ENCODE measurements at places on chromosomes 5 and 9. TPM values are rescaled to one million over a fixed set of nuclear protein-coding genes. Genes with fewer than 3 reads are reported as not detected.

- H3K27ac ChIP-seq: no peak within 1 kb of the TSS
- no peaks in the 10 kb centered on the region for H3K27me3 ChIP-seq
- no peaks in the 10 kb centered on the region for H3K36me3 ChIP-seq
- no peak within 1 kb of the TSS for H3K4me3 ChIP-seq
- DNase-seq: no peak
Observed at GRCh38 chr5:41510176-41510831, at the start of gene PLCXD3. TSS of gene PLCXD3 (minus strand) at chr5:41510601. CDS start at chr5:41510526, 75 bp downstream.

DNA sequence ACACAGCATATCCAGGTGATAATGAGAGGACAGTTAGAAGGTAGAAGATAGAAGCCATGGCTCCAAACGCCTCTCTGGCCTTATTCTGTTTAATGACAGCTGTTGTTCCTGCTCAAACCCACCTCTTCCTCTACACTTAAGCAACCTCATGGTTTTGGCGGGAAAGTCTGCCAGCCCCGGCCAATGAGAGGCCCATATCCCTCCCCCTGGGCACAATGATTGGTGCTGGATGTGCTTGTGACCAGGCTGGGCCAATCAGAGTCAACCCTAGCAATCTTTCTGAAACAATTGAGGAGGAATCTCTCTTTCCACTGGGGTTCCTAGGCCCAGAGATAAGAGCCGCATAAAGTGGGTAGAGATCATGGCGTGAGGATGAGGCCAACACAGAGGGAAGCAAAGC lies 4.8 kb upstream of the GFI1B start:
- peaks cover 30% of the 10 kb centered on the region for H3K27me3 ChIP-seq
- no peak for DNase-seq
- H3K4me1 ChIP-seq: peaks cover 24% of the 10 kb centered on the region

GRCh38 chr9:99735041-99735440 lies 86.6 kb upstream of the NR4A3 start:
- H3K27me3 ChIP-seq: 0 out of 3 replicates have a peak, but pooled peaks cover 13% of the 10 kb centered on the region
- no peak overlapping the region for H3K4me3 ChIP-seq
- no peak overlapping the region for H3K27ac ChIP-seq
- DNase-seq: no peak
- H3K36me3 ChIP-seq: no peaks in the 10 kb centered on the region

- H3K27me3 ChIP-seq: 0 out of 3 replicates have a peak, but pooled peaks cover 7% of the 10 kb centered on the region
- H3K36me3 ChIP-seq: no peaks in the 10 kb centered on the region
- no peak for DNase-seq
- H3K4me1 ChIP-seq: no peaks in the 10 kb centered on the region
Observed at GRCh38 chr5:66974256-66974655, 222.3 kb downstream of the CD180 start.

GRCh38 chr5:56327809-56328208 lies 94.7 kb upstream of the ANKRD55 start:
- H3K27me3 ChIP-seq: no peaks in the 10 kb centered on the region
- no peak for DNase-seq
- H3K27ac ChIP-seq: no peak overlapping the region
- no peak overlapping the region for H3K4me3 ChIP-seq
- peaks cover 73% of the 10 kb centered on the region for H3K4me1 ChIP-seq

DNA sequence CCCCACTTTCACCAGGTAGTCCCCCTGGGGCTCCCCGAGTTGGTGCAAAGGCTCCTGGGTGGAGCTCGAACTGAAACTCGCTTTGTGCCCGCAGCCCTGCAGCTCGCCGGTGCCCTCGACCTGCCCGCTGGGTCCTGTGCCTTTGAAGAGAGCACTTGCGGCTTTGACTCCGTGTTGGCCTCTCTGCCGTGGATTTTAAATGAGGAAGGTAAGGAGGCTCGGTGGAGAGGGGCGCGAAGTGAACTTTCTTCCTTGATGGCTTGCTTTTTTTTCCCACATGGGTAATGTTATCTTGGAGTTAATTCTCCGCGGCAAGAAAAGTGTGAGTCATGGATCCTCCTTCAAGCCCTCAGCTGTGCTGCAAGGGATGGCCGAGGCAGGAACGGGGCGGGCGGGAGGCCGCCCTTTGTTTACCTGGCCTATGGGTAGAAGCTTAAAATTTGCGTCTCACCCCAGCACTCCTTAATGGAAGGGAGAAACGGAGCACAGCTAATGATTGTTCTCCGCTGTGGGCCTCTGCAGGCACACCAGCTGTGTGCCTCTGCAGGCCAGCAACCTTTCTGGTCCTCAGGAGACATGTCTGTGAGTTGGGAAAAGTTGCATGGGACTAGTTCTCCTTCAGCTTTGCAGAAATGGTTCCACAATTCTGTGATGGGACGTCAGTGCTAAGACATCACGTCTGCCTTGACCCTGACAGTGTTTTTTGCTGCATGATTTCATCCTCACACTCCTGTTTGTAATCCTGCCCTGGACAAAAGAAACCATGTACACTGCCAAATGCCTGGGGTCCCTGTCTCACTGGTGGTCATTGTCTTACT lies 1.1 kb downstream of the MAMDC2 start:
- no peaks in the 10 kb centered on the region for H3K36me3 ChIP-seq
- no peak for DNase-seq
- H3K27me3 ChIP-seq: peaks cover 57% of the 10 kb centered on the region
- H3K27ac ChIP-seq: no peak overlapping the region
- H3K4me1 ChIP-seq: no peaks in the 10 kb centered on the region

DNA sequence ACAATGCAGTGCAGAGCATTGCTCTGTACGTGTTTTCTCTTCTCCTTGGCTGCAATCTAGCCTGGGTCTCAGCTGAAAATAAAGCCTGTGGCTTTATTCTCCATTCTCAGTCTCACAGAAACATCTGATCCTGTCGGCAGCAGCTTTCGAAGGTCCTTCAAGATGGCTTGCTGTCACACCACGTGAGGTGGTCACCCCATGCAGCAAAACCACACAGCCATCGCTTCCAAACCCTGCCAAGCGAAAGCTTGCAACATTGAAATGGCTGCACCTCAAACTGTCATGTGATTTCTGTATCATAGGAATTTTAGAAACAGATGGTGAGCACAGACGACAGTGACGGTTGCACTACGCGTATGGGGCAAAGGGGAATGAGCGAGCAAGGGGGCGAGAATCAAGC lies 98.5 kb upstream of the SMARCA2 start:
- H3K27me3 ChIP-seq: peaks cover 14% of the 10 kb centered on the region
- no peak for DNase-seq
- H3K4me3 ChIP-seq: no peak overlapping the region
- H3K4me1 ChIP-seq: peaks cover 10% of the 10 kb centered on the region

GRCh38 chr5:40841068-40841805 lies at the start of gene CARD6:
TSS of gene CARD6 (plus strand) at chr5:40841367. CDS start at chr5:40841383, 16 bp downstream.
- no peak within 1 kb of the TSS for H3K27ac ChIP-seq
- H3K4me1 ChIP-seq: peaks cover 23% of the 10 kb centered on the region
- peak within 1 kb of the TSS; percentile 55 for H3K4me3 ChIP-seq
- DNase-seq: no peak

DNA sequence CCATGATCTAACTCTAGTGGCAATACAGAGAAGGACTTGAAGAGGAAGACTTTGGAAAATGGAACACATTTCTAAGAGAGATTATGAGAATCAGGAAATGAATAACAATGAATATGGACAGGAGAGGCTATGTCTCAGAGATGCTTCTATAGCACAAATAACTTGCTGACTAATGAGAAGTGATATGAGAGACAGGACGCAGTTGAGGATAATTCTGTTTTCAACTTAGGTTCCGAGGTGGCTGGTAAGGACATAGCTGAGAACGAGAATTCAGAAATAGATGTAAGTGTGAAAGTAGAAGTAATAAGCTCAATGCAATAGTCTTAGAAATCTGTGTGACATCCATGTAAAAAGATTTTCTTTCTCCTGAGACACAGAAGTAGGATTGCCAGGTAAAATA lies 358.1 kb upstream of the GRAMD2B start:
- H3K36me3 ChIP-seq: no peaks in the 10 kb centered on the region
- H3K27ac ChIP-seq: no peak overlapping the region
- H3K4me3 ChIP-seq: no peak overlapping the region
- DNase-seq: no peak

GRCh38 chr5:155434267-155434666 lies 420.7 kb downstream of the KIF4B start:
- no peaks in the 10 kb centered on the region for H3K36me3 ChIP-seq
- H3K4me3 ChIP-seq: no peak overlapping the region
- H3K27me3 ChIP-seq: no peaks in the 10 kb centered on the region
- H3K4me1 ChIP-seq: no peaks in the 10 kb centered on the region

- no peak overlapping the region for H3K4me3 ChIP-seq
- no peak overlapping the region for H3K27ac ChIP-seq
- H3K27me3 ChIP-seq: no peaks in the 10 kb centered on the region
- H3K36me3 ChIP-seq: no peaks in the 10 kb centered on the region
Observed at GRCh38 chr9:110426052-110426709, 88.5 kb upstream of the TXNDC8 start.

- DNase-seq: peak; percentile 32
- no peak overlapping the region for H3K4me3 ChIP-seq
- peaks cover 10% of the 10 kb centered on the region for H3K4me1 ChIP-seq
- H3K27ac ChIP-seq: no peak overlapping the region
- no peaks in the 10 kb centered on the region for H3K27me3 ChIP-seq
Observed at GRCh38 chr9:105346273-105346672, 101.6 kb upstream of the FSD1L start.

GRCh38 chr5:136886608-136887007 lies 521.3 kb upstream of the TRPC7 start:
- no peak overlapping the region for H3K4me3 ChIP-seq
- no peaks in the 10 kb centered on the region for H3K36me3 ChIP-seq

GRCh38 chr5:170269579-170269978 lies 28.0 kb downstream of the LCP2 start:
- H3K36me3 ChIP-seq: no peaks in the 10 kb centered on the region
- H3K27ac ChIP-seq: no peak overlapping the region
- H3K4me3 ChIP-seq: no peak overlapping the region
- H3K4me1 ChIP-seq: no peaks in the 10 kb centered on the region
- H3K27me3 ChIP-seq: peaks cover 1% of the 10 kb centered on the region

DNA sequence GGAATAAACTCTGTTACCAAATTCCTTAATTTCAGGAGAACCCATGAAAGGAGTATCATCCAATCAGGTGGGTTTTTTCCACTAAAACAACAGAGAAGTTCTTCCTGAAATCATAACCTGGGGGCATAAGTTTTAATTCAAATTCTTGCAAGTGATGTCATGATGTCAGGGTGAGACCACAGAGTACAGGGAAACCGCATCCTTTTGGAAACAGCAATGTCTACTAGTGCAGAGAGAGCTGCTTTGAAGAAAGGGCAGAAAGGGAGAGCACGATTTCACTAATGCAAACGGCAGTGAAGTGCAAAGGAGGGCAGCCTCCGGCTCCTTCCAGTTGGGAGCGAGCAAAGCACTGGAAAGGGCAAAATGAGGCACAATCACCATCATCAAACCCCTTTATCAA lies 20.6 kb upstream of the CMBL start:
- no peak overlapping the region for H3K27ac ChIP-seq
- H3K27me3 ChIP-seq: no peaks in the 10 kb centered on the region
- no peak overlapping the region for H3K4me3 ChIP-seq

GRCh38 chr9:110752766-110753165 lies 84.2 kb downstream of the MUSK start:
- H3K4me1 ChIP-seq: no peaks in the 10 kb centered on the region
- H3K27me3 ChIP-seq: no peaks in the 10 kb centered on the region
- DNase-seq: no peak
- H3K36me3 ChIP-seq: no peaks in the 10 kb centered on the region

- no peak overlapping the region for H3K27ac ChIP-seq
- DNase-seq: no peak
- no peak overlapping the region for H3K4me3 ChIP-seq
- H3K36me3 ChIP-seq: no peaks in the 10 kb centered on the region
- H3K27me3 ChIP-seq: no peaks in the 10 kb centered on the region
- no peaks in the 10 kb centered on the region for H3K4me1 ChIP-seq
Observed at GRCh38 chr9:92426501-92427145, 2.4 kb upstream of the OMD start.

DNA sequence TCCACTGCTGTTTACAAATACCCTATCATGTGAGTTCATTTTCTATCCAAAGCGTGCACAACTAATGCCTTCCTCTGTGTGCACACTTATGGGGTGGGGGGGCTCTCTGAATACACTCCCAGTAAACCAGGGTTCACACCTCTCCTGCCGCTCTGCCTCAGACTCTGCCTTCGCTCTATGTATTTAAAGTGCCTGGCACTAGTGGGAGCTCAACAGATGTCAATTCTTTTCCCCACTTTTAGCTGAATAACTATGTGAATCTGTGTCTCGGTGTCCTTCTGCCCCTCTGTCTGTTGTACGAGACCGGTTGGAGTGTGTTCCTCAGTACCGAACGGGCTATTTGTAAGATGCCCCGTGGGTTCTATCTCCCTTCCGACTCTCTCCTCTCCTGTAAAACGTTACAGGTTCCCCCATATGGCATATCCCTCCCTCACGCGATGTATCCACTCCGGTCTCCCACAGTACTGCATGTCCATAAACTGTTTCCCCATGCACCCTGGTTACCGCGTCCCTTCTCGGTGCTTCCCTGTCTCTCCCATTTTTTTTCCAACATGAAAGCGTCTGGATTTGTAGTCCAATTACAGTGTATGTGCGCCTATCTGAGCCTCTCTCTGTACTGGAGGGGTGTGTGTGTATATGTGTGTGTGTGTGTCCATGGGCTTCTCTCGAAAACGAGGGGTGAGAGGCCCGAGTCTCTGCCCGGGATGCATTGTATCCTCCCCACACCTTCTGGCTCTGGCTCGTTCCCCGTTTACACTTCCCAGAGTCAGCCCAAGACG lies 1.6 kb downstream of the ELL2 start:
- no peak for DNase-seq
- no peaks in the 10 kb centered on the region for H3K27me3 ChIP-seq
- H3K4me3 ChIP-seq: peak overlapping the region; percentile 100
- peak overlapping the region; percentile 89 for H3K27ac ChIP-seq

DNA sequence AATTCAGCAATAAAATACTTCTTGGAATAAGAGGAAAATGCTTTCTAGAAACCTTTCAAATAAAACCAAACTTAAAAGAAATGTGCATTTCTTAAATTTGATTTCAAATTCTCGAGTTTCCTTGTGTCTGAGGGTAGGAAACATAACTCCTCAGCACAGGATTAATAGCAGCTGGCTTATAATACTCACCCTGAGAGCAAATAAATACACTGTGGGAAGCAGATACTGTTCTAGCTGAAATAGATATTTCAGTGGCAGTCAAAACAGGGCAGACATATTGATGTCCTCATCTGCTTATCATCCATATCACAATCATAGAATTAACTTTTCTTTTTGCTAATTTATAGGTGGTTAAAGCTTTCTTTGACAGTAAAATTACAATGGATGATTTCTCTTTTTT lies 24.1 kb upstream of the FEM1C start:
- no peak for DNase-seq
- H3K4me1 ChIP-seq: no peaks in the 10 kb centered on the region
- H3K27ac ChIP-seq: no peak overlapping the region

- no peaks in the 10 kb centered on the region for H3K36me3 ChIP-seq
- H3K27ac ChIP-seq: no peak overlapping the region
- no peak overlapping the region for H3K4me3 ChIP-seq
Observed at GRCh38 chr5:74541381-74541781, 99.1 kb downstream of the ENC1 start.

GRCh38 chr5:2204366-2205184 lies 321.9 kb upstream of the IRX4 start:
- peaks cover 2% of the 10 kb centered on the region for H3K27me3 ChIP-seq
- no peak overlapping the region for H3K27ac ChIP-seq
- no peaks in the 10 kb centered on the region for H3K36me3 ChIP-seq
- H3K4me3 ChIP-seq: no peak overlapping the region
- H3K4me1 ChIP-seq: no peaks in the 10 kb centered on the region
- DNase-seq: no peak

The CDKN2B gene
- total RNA-seq: 1.4 TPM

The ZNF454 gene
- not detected for total RNA-seq

The DIAPH1 gene
- total RNA-seq: 33.9 TPM

The CDC20B gene
- total RNA-seq: not detected

The CBY3 gene
- not detected for total RNA-seq

The ZBTB26 gene
- total RNA-seq: 4.5 TPM

The GRIN3A gene
- total RNA-seq: not detected

The ESM1 gene
- total RNA-seq: not detected

The TXNDC8 gene
- total RNA-seq: not detected

The AQP7 gene
- total RNA-seq: 0.58 TPM

The SLCO6A1 gene
- not detected for total RNA-seq

The CCNO gene
- total RNA-seq: 0.07 TPM

The TXNDC15 gene
- 49.9 TPM for total RNA-seq
